DND-41 (cell line): ENCODE measurements at places on chromosomes 6 and 20.

GRCh38 chr6:37985355-37985754, 165.8 kb downstream of the ZFAND3 start:
- DNase-seq, result peak; percentile 26
- H3K4me1 ChIP-seq, result no peaks in the 10 kb centered on the region
- H3K36me3 ChIP-seq, result no peaks in the 10 kb centered on the region
- no peaks in the 10 kb centered on the region for H3K27me3 ChIP-seq
- H3K4me3 ChIP-seq, result no peak overlapping the region

DNA sequence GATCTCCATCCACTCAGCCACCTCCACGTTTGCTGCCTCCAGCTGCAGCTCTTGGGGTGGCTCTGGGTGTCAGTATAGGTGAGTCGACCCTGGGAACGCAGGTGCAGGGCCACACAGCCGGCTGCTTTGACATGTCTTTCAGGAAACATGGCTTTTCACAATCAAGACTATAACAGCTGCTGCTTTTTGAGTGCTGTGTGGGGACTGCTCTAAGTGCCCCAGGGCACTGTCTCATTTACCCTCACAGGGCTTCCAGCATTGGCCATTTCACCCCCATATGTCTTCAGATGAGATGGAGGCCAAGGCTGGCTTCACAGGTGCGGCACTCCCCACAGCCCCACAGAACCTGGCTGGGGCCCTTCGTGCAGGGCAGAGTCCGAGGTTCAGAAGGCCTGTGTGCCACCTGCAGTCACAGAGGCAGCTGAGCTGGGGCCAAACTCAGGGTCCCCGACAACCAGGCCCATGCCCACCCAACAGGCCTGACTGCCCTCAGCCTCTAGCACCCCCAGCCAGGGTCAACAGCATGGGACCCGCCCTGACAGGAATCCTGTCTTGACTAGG, 14.9 kb upstream of the CST7 start:
- H3K4me1 ChIP-seq, result peaks cover 25% of the 10 kb centered on the region
- no peak overlapping the region for H3K27ac ChIP-seq
- no peaks in the 10 kb centered on the region for H3K27me3 ChIP-seq
- no peaks in the 10 kb centered on the region for H3K36me3 ChIP-seq

DNA sequence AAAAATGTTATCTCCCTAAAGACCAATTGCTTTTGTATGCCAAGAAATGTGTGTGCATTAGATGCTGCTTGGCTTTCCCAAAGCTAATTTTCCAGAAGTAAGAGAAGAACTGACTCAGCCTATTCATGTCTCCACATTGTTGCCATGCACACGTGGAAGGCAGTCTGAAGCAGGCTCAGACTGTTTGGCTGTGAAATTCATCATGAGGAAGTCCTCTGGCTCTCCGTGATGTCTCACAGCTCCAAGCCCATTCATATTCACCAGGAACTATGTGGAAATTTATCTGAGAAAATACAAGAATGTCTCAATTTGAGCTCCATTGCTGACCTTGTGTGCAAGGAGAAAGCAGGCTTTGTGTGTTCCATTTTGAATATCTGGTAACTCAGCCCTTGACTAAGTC, 1022.2 kb upstream of the GJE1 start:
- H3K4me3 ChIP-seq, result no peak overlapping the region
- H3K36me3 ChIP-seq, result no peaks in the 10 kb centered on the region
- H3K27me3 ChIP-seq, result no peaks in the 10 kb centered on the region
- H3K27ac ChIP-seq, result no peak overlapping the region
- H3K4me1 ChIP-seq, result no peaks in the 10 kb centered on the region
- no peak for DNase-seq

DNA sequence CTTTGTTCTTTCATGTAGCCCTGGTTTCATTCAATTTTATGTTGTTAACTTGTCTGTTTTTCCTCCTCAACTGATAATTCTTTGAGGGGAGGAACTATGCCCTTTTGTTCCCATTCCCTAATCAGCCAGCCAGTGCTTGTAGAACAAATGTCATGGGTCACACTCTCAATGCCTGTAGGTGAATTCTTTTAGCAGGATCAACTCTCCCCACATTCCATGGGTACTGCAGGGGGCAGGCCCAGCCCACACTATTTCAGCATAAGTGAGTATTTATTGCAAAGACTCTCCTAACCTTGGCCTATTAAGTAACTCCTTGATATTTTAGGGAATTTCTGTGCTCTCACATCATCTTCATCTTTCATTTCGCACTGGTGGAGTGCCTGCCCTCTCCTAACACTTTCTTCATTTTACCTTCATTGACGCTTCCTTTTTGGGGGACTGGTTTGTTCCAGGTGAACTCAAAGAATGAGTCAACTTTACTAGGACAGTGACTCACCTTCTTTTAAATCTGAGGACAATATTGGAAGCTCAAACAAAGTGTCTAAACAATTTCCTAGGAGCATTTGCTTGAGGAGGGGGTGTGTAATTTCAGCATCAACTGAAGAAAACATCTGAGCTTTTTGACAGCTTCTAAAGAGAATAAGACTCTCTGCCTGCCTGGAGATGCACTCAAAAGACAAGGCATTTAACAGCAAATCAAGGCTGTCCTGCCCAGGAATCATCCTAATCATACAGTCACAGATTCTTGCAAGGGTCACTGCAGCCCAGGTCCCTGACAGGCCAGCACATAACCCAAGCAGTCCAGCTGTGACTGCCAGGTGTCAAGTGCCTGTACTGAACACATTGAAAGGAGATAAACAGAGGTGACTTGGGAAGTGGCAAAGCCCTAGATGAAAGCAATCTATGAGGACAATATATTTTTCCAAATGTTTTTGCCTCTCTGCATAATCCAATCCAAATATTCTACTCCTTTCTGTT, 263.9 kb upstream of the PRND start:
- no peaks in the 10 kb centered on the region for H3K36me3 ChIP-seq
- no peak for DNase-seq
- no peak overlapping the region for H3K27ac ChIP-seq
- H3K27me3 ChIP-seq, result peaks cover 19% of the 10 kb centered on the region

GRCh38 chr20:46093531-46093930, 3.8 kb upstream of the NCOA5 start:
- no peaks in the 10 kb centered on the region; the same call in 1 of the 2 replicates for H3K36me3 ChIP-seq
- H3K4me1 ChIP-seq, result peaks cover 11% of the 10 kb centered on the region
- no peak overlapping the region for H3K4me3 ChIP-seq

DNA sequence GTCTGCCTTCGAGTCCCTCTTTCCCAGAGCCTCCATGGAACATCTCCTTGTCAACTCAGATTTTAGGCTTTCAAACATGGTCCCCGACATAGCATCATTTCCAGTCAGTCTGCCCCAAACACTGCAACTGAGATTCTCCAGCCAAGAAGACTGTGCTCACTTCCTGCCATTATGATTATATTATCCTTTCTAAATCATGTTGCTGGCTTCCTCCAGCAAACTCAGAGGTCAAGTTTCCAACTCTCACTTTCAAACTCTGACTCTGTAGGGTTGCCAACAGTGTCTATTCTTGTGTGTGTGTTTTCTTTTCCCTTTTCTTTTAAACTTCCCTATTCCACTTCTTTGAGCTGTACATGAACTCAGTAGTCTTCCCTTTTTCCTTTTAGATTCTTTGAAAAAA, 61.2 kb upstream of the TRAF3IP2 start:
- peaks cover 70% of the 10 kb centered on the region for H3K36me3 ChIP-seq
- no peaks in the 10 kb centered on the region for H3K4me1 ChIP-seq
- DNase-seq, result no peak
- H3K27ac ChIP-seq, result no peak overlapping the region
- H3K4me3 ChIP-seq, result no peak overlapping the region
- no peaks in the 10 kb centered on the region for H3K27me3 ChIP-seq

- DNase-seq, result no peak
- H3K4me1 ChIP-seq, result no peaks in the 10 kb centered on the region
- no peak overlapping the region for H3K27ac ChIP-seq
- H3K4me3 ChIP-seq, result no peak overlapping the region
Measured at GRCh38 chr6:34513646-34514045, 42.5 kb downstream of the SPDEF start.

DNA sequence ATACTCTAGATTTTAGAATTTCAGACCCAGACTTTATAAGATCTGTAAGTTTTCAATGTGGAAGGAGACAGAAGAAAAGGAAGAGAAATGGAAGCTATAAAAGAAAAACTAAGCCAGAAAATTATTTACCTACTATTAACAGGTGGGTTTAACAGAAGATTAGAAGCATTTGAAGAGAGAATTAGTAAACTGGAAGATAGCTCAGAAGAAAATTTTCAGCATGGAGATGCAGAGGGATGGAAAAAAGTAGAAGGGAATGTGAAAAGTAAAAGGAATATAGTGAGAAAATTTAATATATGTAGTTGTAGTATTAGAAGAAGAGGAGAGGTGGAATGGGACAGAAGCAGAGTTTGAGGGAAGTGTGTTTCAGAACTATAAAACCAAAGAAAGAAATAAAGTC, 56.1 kb downstream of the QKI start:
- H3K27ac ChIP-seq, result no peak overlapping the region
- no peaks in the 10 kb centered on the region; the same call in 1 of the 2 replicates for H3K36me3 ChIP-seq
- H3K4me1 ChIP-seq, result no peaks in the 10 kb centered on the region
- DNase-seq, result no peak
- H3K27me3 ChIP-seq, result no peaks in the 10 kb centered on the region
- no peak overlapping the region for H3K4me3 ChIP-seq
